Fibroblast of skin of right biceps (primary cell): ENCODE measurements at places on chromosomes 11 and 22.

DNA sequence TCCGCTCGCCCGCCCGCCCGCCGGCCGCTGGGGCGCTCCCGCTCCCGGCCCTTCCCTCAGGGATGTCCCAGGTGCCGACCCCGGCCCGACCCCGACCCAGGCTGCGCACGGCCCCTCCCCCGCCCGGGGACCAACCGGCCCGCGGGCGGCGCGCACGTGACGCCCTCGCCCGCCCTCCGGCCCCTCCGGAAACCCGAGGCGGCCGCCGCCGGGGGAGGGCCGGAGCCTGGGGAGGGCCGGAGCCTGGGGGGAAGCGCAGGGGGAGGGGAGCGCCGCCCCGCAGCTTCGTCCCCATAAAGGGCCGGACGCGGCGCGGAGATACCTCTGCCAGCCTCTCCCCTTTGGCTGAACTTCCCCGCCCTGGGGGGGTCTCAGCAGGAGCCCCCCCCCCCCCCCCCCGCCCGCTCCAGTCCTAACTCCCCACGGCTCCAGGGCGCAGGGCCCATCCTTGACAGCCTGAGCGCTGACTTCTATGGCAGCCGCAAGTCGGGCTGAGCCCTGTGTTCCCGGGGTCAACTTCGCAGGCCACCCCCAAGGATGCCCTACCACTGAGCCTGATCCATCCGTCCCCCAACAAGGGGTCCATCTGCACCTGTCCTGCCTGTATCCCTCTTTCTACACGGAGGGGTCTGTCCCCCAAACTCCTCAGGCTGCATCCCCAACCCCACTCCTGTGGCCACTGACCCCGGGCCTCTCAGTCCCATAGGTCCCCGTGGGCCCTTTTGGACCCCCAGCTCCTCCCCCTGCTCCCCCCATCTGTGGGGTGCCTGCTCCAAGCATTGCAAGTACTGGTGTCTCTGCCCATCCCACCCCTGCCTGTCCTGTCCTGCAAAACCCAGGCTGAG lies at the start of gene MAPK12:
TSS of gene MAPK12 (minus strand) at position 69 of the 845 bp plus-strand sequence. CDS start 174 bp downstream, outside the sequence.
- peak; percentile 52 for DNase-seq

DNA sequence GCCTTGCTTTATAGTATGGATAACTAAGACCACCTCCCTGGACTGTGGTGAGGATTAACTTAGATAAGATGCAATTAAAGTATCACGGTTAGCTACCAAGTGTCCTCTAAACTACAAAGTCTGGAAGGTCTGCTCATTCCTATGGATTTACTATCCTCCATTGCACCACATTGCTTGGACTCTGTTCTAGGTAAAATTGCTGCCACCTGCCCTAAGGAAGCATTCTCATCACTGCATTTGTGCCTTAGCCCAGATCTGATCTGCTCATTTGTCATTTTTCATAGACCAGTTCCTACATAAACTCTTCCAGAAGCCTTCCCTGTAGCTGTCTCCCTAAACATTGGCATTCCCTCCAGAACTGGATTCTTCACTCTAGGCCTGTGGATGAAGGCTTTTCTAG lies 380.0 kb downstream of the INSC start:
- no peak for DNase-seq

DNA sequence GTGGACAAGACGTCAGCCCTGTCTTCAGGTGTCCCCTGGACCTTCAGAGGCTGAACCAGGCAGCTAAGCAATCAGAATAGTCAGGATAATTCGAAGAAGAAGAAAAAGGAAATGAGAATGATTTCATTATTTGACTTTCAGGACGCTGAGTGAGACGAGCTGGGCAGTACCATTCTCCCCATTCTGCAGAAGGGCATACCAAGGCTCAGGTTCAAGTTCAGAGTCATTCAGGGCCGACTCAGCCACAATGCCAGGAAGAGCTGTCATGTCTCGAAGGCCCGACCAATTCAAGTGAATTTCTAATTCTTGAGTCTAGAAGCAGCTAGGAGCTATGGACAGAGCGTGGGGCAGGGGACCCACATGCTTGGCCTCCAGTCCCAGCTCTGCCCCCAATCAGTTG lies 33.8 kb upstream of the CD82 start:
- no peak for DNase-seq

DNA sequence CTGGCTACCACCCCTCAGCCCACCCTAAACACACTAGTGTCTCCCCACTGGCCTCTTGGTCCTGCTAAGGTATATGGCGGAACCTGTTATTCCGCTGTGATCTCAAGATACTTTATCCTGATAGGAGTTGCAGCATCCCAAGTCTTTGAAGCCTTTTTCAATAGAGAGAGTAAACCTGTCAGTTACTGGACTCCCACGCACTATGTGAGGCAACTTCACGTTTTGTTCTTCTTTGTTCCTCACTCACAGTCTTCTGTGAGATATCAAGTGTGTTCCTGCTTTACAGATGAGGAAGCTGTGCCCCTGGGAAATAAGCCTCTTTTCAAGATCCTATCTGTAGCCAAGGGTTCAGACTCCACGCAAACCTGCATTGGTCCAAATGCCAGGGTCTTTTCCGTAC lies 127.8 kb downstream of the MYO18B start:
- DNase-seq: no peak

DNA sequence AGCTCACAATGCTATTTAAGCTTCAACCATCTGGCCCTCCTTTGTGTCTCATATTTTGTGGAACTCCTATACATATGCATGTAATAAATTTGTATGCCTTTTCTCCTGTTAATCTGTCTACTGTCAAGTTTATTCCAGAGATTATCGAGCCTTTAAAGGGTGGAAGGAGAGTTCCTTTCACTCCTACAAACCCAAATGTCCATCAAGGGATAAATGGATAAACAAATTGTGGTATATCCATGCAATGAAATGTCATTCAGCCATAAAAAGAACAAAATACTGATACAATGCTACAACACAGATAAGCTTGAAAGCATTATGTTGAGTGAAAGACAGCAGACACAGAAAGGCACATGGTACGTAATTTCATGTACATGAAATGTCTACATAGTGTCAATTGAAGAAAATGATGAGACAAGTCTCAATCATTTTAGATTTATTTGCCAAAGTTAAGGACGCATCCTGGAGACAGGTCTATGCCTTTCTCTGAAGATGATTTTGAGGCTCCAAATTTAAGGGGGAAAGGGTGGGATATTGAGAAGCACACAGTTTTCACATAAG lies 17.7 kb upstream of the FEZ1 start:
- DNase-seq: no peak

DNA sequence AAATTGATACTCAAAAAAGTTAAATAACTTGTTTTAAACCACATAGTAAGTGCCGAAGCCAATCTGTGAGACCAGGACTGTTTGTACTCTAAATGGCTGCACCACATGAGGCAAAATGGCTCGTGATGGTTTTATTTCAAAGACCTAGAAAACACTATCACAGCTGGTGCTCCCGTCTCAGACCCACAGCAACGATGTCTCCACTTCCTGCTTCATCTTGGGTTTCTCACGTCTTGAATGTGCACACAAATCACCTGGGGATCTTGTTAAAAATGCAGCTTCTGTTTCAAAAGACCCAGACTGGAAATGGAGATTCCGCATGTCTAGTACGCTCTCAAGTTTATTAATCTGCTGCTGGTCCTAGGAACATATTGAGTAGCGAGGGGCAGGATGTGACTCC lies 1.2 kb downstream of the CD3E start:
- no peak for DNase-seq

DNA sequence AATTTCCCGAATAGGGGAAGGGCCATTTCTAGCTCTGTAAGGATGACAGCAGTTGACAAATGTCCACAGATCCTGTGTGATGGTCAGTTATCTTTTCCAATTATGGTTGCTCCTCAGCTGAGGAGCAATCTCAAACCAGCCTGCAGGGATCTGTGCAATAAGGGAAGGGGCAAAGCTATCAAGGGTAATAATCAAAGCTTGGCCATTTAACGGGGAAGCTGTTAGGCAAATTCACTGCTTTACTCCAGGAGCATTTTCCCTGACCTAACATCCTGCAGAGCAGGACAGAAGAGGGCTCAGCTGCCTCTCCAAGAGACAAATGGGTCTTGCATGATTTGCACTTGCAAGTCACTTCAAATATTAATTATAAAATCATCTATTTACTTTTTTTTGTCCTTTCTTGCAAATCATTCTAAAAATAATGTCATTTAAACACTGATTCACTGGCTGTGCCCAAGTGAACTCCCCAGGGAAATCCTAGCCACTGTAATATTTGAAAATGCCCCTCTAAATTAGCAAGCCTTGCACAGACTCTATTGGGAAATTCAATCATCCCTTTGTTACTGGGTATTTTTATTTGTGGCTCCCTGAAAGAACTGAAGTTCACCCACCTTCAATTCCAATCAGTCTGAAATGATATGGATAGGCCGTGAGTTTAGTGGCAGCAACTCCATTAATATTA lies 1256.7 kb downstream of the LRRC4C start:
- DNase-seq: no peak

DNA sequence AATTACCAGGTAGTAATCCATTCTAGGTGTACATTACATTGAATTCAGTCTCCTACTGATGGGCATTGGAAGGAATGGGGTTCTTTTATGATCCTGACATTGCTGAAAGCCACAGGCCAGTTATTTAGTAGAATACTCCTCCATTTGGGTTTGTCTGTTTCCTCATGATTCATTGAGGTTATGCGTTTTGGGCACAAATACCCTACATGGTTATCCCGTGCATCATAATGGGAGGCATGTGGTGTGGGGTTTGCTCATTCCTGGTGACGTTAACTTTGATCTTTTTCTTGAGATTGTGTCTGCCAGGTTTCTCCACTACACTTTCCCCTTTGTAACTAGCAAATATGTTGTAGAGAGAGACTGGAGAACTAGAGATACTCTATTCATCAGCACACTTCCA lies 5.5 kb downstream of the FOLR3 start:
- peak; percentile 94 for DNase-seq

DNA sequence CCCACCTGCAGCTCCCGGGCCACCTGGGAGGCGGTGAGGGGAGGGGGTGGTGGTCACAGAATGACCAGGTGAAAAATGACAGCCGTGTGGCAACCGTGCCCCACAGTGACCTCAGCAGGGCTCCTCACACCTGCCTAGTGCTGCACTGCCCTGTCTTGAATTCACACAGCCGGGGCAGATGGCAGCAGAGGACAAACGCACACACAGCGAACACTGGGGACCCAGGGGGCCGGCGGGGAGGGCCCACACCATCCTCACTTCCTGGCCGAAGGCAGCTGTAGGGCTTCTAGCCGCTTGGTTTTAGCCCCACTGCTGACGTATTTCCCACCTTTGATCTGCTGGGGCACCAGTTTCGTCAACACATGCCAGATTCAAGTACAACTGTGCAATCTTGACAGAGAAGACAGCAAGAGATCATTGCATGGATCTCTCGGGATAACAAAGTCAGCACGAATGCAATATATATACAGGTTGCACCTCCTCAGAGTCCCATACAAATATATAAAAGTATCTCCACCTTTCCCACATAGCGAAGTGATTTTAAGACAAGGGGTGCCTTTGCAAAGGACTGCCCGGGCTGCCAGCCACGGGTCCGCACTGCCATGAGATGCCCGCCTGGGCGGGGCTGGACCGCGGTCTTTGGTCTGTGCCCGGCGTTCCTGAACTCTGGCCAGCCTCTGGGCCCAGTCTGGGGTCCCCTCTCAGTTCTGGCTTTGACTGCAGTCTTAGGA lies 26.9 kb downstream of the TRMU start:
- DNase-seq: no peak

DNA sequence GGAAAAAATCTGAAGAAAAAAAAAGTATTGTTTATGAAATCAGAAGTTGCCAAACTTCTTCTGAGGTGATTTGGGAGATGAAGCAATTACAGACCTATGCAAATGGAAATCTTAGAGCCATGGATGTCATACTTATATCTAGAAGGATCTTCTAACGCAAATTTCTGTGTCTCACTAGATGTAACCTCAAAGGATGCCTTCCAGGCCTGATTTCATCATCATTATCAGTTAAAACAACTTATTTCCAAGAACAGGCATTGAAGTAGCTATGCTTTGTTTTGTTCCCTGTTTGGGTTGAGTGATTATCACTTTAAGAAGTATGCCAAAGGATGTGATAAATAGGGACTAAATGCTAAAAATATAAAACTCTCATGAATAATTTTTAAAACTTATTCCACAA lies 43.9 kb upstream of the ANGPTL5 start:
- no peak for DNase-seq

GRCh38 chr22:50502628-50503474 lies 4.7 kb downstream of the LMF2 start:
- DNase-seq: no peak

- no peak for DNase-seq
Measured at GRCh38 chr11:102288725-102289083, 28.6 kb upstream of the BIRC3 start.

GRCh38 chr11:2211113-2211971 lies 39.7 kb upstream of the TH start:
- DNase-seq: no peak

DNA sequence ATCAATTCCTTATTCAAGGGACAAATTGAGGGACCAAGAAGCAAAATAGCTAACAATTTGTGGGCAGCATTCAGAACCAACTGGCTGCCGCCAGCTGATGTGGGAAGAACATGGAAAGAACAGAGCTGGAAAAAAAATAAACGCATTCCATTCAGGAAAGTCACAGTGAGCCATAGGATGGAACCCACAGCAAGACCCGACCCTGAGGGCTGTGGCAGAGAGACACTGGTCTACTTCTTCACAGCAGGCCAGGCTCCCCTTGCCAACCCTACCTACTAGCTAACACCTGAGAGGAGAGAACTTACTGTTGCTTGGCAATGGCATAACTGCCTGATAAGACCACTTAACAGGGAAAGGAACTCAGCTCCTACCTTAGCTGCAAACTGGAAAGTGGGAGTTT lies 123.5 kb upstream of the APOA1 start:
- peak; percentile 80 for DNase-seq

- DNase-seq: no peak
Measured at GRCh38 chr22:18905540-18906409, at the start of gene DGCR6. DGCR6 (plus strand) TSS chr22:18906320; CDS start chr22:18906375, 55 bp downstream.

DNA sequence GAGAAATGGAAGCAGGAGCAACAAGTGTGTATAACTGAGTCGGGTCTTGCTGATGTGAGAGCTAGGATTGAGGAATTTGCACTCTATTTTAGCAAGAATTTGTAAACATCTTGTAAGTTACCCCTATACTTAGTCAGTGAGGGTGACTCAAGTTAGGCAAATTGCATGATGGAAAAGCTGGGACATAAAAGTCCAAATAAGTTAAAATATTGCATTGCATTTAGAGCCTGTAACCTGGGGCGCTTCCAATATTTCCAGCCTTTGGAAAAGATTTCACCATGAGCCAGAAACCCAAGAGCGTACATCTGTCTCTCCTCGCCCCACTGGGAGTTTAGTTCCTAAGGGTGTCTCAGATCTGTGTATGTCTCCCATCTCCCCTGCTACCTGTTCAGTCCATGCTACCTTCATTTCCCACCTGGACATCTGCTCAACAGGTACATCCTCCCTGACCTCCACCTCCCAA lies 37.0 kb upstream of the ACCSL start:
- peak; percentile 87 for DNase-seq

- no peak for DNase-seq
Measured at GRCh38 chr11:128235426-128235825, 351.9 kb downstream of the ETS1 start.

GRCh38 chr11:11243590-11244469 lies 109.2 kb downstream of the CSNK2A3 start:
- peak; percentile 15 for DNase-seq

GRCh38 chr11:776263-776560 lies 1.1 kb downstream of the GATD1 start:
- no peak for DNase-seq

GRCh38 chr11:5081405-5081804 lies 12.0 kb downstream of the OR52E1 start:
- DNase-seq: no peak
